Bladder microvascular endothelial cell (primary cell): ENCODE measurements at places on chromosomes 7 and 10. TPM values are rescaled to one million over a fixed set of nuclear protein-coding genes. Genes with fewer than 3 reads are reported as not detected.

SLC26A3 gene
- not detected in 2 replicates for total RNA-seq

CHAT gene
- not detected in 2 replicates for total RNA-seq

FAM25G gene
- total RNA-seq: not detected in 2 replicates

CFAP70 gene
- 0.16 and 0.25 TPM in 2 replicates for total RNA-seq

VSTM4 gene
- 0.16 and 0.25 TPM in 2 replicates for total RNA-seq

SNX10 gene
- total RNA-seq: 2.4 and 6.2 TPM in 2 replicates

PKD2L1 gene
- not detected in 2 replicates for total RNA-seq

SLC39A12 gene
- total RNA-seq: not detected in 2 replicates

VAX1 gene
- total RNA-seq: not detected in 2 replicates

CDC14C gene
- not detected in 2 replicates for total RNA-seq

OR2A5 gene
- not detected in 2 replicates for total RNA-seq

EBF3 gene
- total RNA-seq: 9.5 and 14.4 TPM in 2 replicates

NDUFB2 gene
- 96.5 and 125 TPM in 2 replicates for total RNA-seq
